MCF 10A (cell line): ENCODE measurements at places on chromosomes 11 and 22. TPM values are rescaled to one million over a fixed set of nuclear protein-coding genes. Genes with fewer than 3 reads are reported as not detected.

Gene NPAS4
- total RNA-seq = not detected in 2 replicates

DNA sequence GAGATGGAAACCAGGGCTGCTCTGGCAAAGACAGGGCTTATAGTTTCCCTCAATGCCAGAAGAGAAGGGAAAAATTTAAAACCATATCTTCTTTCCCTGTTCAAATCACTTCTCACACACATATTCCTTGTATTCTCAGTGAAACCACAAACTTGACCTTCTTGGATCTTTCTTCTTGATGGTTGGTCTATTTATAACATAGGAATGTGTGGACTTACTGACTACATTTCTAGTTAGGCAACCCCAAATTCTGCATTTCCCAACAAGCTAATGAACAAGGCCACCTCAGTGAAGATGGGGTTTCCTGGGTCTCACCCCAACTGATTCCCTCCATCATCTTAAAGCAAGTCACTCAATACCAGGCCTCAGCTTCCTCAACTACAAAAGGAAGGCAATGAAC is 3.8 kb upstream of the QSER1 start:
- no peak overlapping the region for H3K27ac ChIP-seq
- H3K27me3 ChIP-seq = no peaks in the 10 kb centered on the region
- H3K4me3 ChIP-seq = no peak overlapping the region

GRCh38 chr11:95916049-95916448 is 7.9 kb downstream of the MTMR2 start:
- DNase-seq = no peak
- H3K4me1 ChIP-seq = peaks cover 43% of the 10 kb centered on the region
- no peaks in the 10 kb centered on the region for H3K36me3 ChIP-seq
- H3K27ac ChIP-seq = no peak overlapping the region

- no peak overlapping the region for H3K4me3 ChIP-seq
- no peaks in the 10 kb centered on the region for H3K27me3 ChIP-seq
- H3K27ac ChIP-seq = no peak overlapping the region
- DNase-seq = no peak
These were observed 164.4 kb upstream of the BDNF start for GRCh38 chr11:27864611-27865010.

GRCh38 chr11:1478544-1478943 is 8.0 kb downstream of the MOB2 start:
- no peak overlapping the region for H3K4me3 ChIP-seq
- H3K27me3 ChIP-seq = no peaks in the 10 kb centered on the region
- H3K4me1 ChIP-seq = no peaks in the 10 kb centered on the region
